NCI-H526 treated with DMSO at 0.1 percent for 48 hours (cell line): ENCODE measurements at places on chromosomes 5 and 9.
A peak's percentile ranks its signal among the peaks of the same experiment; 100 is the strongest.

DNA sequence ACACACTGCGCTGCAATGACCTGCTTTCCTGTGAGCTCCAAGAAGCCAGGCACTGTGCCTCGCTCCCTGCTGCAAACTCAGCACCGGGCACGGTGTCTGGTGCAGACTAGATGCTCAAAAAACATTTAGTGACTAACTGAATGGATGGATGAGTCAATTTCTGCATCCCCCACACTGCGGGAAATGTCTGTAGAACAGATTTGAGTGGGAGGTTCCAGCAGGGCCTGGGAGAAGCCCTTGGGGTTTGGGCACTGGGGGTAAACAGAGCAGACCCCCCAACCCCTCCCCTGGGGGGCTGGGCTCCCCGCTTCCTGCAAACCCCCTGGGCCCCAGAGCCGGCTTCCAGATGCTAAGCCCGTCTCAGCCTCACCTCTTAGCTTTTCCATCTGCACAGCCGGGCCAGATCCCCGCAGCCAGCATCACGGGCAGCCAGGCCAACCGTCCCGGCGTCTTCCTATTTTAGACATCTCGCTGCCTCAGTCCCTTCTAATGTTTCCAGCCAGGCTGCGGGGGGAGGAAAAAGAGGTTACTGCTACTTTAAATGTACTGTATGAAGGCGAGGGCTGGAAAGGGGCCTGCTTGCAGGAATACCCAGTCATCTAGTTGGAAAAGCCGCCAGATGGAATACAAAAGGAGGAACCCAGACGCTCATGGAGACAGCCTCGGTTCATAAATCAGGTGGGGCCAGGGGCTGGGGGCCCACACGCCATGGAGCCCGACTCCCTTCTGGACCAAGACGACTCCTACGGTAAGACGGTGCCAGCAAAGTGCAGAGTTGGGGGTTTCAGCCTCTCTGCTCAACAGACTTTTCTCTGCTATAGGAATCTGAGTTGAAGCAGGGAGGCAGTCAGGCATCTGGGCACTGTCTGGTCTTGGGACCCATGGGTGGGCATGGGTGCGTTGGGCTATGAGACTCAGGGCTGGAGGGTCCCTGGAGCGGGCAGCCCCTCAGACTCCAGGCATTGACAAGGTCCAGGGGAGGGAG, 67.1 kb upstream of the GGTA1 start:
- no peak for DNase-seq

DNA sequence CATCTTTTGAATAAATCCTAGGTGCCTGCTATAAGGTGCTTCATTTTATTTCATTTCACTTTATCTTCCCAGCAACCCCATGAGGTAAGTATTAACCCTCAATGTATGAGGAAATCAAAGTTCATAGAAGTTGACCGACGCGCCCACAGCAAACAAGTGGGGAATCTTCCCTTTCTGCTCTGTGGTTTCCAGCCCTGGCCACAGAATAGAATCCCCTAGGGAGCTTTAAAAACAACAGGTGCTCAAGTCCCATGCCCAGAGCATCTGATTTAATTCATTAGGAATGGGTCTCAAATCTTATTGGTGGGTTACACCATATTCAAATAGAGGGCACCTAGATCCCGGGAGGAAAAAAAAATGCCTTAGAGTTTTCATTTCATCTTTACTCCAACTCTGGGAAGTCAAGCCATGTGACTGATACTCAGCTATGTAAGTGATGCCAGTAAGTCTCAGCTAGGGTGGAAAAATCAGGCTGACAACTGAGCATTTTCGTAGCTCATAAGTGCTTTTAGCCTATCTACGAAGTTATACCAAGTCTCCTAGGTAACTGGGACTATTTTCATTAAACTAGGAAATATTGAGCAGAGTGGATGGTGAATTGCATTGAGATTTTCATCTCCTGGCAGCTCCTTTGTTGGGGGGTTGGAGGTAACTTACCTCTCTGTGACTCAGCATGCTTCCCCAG, 353.4 kb upstream of the SLC30A5 start:
- peak; percentile 82 for DNase-seq

- no peak for DNase-seq
These were observed 30.8 kb downstream of the CNTRL start for GRCh38 chr9:121105531-121105930.

DNA sequence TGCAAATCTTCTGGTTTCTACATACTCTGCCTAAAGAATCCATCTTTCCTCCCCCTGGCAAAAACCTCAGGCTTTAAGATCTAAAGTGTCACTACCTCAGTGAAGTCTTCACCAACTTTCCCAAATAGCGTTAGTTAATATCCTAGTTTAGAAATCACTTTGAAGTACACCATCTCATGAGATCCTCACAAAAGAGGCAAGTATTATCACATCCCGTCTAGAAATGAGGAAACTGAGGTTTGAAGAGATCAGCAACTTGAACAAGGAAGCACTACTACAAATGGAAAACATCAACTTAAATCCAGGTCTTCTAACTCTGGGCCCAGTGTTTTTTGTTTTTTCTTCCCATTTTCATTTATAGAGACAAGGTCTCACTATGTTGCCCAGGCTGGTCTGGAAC, 4.6 kb downstream of the AP3B1 start:
- DNase-seq, result no peak

GRCh38 chr9:21751998-21752397, 50.4 kb upstream of the MTAP start:
- DNase-seq, result no peak

DNA sequence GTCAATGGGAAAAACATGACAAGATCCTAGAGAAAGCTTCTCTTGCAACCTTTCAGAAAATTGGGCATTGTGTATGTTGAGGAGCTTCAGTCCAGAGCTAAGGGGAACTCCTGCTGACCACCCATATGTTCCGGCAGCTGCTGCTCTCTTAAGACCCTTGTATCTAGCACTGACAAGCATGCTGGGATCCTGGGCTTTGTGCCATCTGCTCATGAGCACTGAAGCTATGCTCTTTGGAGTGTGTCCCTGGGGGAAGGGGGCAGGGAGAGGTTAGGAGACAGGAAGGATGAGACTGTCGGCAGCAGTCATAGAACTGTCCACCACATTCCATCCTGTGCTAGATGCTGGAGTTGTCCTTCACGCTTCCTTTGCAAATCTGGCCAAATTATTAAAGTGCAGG, 109.3 kb downstream of the JAKMIP2 start:
- no peak for DNase-seq

GRCh38 chr5:109767997-109768396, 78.3 kb downstream of the MAN2A1 start:
- no peak for DNase-seq

DNA sequence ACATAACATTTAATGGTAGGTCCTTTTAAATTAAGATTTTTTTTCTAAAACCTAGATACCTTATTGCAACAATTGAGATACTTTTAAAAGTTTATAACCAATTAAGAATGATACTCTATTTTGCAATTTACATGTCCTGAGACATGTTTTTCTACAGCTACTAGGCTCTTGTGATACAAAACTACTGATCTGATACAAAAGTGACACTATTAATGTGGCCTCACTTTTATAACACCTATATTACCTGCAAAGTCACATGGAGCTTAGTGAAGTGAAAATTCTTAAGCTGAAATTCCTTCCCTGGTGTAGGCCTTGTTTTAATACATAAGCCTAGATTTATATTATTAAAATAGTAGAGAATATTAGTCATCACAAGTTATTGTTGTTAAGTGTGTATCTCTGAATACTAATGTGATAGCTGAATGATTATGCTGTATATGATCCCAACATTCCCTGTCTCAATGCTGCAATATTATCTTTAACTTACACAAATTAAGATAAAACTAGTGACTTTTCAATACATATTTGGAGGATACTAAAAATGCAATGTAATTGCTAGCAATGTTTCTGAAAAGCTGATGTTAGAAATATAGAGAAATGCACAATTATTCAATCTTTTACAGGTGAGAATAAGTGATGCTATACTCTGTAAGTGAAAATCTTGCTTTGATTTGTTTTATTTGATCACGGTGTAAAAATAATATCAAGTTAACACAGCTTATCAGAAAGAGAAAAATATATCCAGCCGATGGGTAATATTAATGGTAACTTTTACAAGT, 2.6 kb downstream of the NFIB start:
- DNase-seq, result no peak

DNA sequence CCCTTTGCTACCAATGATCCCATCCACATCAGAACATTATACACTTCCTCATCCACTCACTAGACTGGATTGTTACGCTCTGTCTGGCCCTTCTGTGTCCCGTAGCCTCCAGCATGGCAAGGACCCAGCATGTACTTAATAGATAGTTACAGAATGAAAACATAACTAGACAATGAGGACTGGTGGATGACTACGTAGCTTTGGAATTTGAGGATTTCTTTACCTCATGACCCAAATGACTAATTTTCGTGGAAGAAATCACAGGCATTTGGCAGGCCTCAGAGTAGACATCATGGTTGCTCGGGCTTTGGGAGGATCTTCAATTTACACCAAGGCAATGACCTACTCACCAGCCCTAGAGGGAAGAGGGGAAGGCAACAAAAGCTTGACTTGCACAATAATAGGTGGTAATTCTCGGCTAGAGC, 299.8 kb downstream of the TLE1 start:
- no peak for DNase-seq

DNA sequence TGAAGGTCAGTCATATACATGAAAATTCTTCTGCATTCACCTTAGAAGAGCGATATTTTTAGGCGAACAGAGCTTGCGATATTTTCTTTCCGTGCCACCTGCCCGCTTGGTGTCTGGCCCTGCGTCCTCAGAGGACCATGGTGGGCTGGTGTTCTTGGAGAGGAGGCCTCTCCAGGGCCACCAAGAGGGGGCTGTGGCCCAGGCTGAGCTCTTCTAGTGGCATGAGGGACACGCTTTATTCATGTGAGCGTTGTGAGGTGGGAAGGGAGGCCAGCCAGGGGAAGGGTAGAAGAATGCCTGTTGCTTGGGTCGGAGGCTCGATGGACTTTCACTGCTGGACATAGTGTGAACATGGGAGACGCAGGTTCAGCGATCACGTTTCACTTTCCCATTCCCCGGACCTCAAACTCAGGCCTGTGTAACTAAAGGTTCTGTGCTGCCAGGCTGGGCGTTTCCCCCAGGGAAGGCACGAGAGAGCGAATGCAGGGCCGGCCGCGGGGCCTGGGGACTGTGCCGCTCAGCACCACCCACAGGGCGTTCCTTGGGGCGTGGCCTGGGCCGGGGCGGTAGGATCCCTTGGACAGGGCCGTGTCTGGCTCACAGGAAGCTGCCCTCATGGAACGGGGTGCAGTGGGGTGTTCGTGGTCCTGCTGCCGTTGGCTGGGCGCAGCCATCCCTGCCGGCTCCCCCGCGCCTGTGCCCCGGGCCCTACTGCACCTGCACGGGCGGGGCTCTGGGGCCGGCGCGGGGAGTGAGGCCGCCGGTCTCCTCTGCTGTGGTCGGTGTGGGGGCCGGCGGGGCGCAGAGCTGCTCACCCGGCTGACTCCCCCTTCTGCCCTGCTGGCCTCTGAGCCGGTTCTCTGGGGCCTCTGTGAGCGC, 40.7 kb upstream of the CLPTM1L start:
- DNase-seq, result peak; percentile 52

DNA sequence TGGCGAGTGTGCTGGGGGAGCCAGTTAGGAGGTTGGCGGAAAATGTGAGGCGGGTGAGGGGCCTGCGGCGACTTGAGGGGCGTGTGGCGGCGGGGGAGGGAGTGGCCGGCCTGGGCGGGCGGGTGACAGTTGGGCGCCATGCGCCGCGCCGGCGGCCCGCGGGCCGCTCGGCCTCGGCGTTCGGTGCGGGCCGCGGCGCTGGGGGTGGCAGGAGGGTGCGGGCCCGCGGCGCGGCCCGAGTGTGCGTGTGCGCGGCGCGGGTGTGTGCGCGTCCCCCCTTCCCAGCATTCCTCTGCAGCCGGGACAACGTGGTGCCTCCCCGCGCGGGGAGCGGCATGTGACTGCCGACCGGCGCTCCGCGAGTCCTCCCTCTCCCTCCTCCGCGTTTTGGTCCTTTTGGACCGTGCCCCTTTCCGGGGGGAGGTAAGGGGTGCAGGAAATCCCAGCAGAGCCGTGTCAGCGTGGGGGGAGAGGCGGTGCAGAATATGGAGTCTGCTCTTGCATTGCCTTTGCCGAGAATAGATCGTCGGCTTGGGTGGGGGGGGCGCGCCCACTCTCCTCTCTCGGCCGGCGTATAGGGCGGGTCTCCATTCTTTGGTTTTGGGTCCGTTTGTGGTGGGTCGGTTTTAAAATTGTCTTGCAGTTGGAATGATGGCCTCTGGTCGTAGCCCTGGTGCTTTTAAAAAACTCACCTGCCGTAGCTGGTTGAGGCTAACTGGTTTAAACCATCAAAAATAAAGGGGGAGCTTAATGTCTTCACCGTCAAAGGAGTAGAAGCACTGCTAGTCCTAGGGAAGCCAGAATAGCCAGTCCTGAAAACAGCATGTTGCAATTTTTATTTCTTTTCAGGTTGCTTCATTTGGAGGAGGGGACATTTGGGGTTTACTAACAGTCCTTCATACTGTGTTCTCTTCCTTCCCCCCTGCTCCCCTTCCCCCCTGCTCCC, 2.0 kb downstream of the LARP1 start:
- DNase-seq, result no peak

- DNase-seq, result no peak
These were observed 1.3 kb upstream of the PTPDC1 start for GRCh38 chr9:94082956-94083355.

GRCh38 chr9:111632695-111633388, 1.7 kb downstream of the DNAJC25 start:
- no peak for DNase-seq

DNA sequence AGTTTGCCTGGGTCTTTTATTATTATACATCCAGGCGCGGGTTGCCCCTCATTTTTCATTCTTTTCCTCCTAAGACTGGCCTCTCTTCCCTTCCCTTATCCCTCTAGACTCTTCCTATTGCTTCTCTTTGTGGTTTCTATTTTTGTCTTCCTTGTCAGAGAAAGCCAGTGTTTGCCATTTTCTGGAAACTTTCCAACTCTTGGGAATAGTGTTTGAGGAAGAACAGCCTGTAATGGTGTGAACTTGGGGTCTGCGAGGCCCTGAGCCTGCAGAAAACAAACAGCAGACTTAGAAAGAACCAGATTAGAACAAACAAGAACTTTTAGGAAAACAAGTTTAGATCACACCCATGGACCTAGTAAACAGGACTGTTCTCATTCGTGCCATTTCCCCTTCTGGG, 15.5 kb downstream of the PRKACG start:
- no peak for DNase-seq
